ENCODE measurements at places on chromosomes 3 and 15. TPM values are rescaled to one million over a fixed set of nuclear protein-coding genes. Genes with fewer than 3 reads are reported as not detected.

DNA sequence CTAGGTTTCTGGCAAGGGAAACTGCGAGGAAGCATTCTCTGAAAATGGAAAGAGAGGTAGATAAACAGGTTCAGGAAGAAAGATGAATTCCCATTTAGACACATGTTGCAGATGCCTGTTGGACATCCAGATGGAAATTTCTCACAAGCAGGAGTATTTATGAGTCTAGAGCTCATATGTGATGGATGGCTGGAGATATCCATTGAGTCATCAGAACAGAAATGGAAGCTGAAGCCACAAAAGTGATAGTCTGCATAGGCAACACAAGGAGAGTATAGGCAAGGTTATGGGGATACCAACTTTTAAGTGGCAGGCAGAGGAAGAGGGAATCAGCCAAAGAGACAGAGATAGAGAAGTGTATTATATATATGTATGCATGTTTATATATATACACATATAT is 6.3 kb upstream of the RAMAC start:
- DNase-seq = no peak

DNA sequence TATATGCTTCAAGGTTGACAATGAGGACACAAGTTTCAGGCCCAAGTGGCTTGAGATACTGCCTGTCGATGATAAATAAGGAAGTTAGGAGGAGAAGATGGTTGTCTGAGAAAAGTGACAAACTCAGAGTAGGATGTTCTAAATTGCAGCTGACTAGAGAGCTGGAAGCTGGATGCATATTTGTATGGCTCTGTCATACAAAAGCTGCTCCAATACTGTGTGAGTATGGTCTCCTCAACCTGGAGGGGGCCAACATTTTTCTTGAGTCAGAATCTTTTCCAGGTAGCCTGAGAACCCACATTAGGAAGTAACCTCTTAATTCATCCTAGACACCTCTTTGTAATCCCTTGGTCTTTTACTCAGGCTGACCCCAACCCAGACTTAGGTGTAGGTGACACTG is 28.4 kb upstream of the TPRG1 start:
- DNase-seq = no peak

DNA sequence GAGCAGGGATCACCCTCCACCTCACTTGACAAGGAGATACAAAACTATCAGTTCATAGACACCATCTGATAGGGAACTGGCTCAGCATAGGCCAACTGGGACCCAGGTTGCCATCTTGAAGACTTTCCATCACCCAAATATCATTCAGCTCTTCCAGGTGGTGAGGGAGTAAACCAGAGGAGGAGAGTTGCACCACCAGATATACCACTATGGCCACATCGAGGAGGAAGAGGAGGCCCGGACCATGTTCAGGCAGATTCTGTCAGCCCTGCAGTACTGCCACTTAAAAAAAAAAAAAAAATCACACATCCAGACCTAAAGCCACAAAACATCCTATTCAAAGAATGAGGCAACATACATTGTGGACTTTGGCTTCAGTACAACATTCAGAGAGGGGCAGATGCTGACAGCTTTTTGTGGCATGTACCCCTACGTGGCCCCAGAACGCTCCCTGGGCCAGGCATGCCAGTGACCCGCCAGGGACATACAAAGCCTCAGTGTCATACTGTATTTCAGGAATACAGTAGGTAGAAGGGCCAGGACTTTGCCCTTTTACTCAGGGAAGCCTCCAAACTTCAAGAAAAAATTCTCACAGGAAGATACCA is 18.4 kb upstream of the EMC3 start:
- DNase-seq = peak; percentile 13

DNA sequence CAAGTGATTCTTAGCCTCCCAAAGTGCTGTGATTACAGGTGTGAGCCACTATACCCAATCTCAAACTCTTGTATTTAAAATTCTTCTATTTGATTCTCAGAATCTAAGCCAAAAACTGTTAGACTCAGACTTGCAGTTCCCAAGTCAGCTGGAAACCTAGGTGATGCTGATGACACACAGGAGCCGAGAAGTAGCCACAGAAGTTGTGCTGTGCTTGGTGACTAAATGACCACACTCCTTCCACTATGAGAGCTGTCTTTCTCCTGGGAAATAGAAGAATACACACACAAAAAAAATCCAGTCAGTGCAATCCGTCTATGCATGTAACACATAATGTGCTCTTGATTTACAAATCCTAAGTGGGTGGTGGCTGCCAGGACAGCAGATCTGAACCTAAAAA is 33.9 kb downstream of the ILDR1 start:
- DNase-seq = no peak

DAZL gene
- 0.07 TPM for total RNA-seq

GOLGA6L7 gene
- not detected for total RNA-seq

DNA sequence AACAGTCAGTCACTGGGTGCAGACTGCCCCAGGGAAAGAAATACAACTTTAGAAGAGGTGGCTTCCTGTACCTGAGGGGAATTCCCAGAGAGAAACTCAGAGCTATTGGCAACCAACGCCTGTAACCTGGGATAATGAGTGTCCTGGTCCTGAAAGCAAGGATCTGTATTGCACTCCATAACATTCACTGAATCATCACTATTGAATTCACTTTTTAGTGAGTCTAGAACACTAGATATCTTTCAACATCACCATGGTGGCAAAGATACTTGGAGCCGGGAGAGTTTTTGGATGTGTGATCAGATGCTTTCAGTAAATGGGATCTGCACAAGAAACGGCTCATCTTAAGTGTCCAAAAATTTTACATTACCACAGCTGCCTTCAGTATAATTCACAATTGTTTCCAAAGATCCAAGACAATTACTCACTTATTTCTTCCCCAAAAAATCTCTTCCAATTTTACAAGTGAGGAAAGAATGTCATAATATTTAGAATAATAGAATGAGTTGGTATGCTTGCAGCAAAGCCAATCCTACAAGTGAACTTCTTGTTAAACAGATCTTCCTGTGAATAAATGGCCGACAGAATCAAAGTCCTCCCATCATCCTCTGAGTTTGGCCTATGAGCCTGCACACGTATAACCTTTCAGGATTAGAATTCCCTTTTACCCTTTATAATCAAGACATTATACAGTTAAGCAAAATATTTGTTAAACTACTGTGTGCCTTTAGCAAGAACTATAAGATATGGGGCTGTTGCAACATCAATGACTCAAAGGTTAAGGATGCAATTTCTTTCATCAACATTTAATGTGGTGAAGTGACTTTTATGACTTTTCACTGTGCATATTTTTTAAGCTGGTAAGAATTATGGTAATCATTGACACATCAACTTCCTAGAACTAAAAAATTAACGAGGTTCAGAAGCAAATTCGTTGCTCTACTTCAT is 243.3 kb upstream of the COL8A1 start:
- DNase-seq = no peak

DNA sequence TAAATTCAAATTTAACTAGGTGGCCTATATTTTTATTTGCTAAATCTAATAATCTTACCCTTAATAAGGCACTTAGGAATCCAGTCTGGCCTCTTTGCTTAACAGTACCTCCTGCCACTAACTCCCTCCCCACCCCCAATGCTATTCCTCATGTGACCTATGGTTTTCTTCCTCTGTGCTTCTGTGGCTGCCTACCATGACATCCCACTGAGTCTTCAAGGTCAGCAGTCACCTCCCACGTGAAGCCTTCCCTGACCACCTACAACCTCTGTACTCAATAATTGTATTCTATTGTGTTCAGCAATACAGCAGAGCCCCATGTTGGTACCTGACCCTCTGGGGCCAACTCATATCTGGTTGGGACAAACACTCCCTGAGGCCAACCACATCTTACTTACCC is 9.7 kb downstream of the PARP16 start:
- DNase-seq = no peak

DNA sequence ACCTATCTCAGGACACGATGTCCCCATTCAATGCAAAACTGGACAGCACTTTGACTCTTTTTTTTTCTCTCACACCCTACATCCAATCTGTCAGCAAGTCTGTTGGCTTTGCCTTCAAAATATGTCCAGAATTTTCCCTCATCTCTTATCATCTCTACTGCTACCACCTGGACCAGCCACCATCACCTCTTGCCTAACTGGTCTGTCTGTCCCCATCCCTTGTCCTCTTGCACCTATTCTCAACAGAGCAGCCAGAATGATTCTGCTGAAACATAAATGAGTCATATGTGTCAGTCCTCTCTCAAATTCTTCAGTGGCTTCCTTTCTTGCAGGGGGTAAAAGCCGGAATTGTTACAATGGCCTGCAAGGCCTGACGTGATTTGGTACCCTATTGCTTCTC is 105.8 kb downstream of the CYP19A1 start:
- DNase-seq = no peak

PLA2G4E gene
- 50.0 TPM for total RNA-seq

TMC3 gene
- total RNA-seq = 0.10 TPM

GATA2 gene
- total RNA-seq = 9.1 TPM

GRCh38 chr3:65951836-65952505 is 86.7 kb downstream of the MAGI1 start:
- no peak for DNase-seq

DNA sequence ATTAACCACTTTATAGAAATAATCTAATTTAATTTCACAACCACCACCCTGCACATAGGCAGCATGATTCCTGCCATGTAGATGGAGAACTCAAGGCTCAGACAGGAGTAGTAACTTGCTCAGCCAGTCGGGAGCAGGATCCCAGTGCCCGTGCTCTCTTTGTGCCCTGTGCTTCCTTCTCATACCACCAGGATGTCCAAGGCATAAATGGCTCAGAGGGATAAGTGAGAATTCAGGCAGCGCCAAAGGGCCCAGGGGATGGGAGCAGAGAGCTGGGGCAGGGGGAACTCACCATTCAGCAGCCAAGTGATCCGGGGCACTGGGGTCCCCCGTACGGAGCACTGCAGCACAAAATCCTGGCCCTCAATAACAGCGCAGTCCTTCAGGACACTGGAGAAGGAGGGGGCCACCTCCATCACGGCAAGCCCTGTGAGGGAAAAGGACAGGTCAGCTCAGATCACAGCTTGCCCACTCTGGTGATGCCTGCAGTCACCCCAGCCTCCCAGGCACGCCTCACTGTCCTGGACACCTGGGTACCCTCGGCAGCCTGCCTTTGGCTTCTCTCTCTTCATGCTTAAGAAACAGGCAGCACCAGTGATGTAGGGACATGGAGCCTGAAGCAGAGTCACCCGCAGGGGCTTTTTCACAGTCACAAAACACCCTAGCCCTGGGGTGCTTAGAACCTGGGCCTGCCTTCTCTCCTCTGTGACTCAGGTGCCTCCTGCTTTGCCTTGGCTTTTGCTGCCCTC is 141.0 kb upstream of the HACD2 start:
- DNase-seq = peak; percentile 69

GRCh38 chr3:57658536-57658935 is 34.3 kb downstream of the DENND6A start:
- DNase-seq = no peak

DNA sequence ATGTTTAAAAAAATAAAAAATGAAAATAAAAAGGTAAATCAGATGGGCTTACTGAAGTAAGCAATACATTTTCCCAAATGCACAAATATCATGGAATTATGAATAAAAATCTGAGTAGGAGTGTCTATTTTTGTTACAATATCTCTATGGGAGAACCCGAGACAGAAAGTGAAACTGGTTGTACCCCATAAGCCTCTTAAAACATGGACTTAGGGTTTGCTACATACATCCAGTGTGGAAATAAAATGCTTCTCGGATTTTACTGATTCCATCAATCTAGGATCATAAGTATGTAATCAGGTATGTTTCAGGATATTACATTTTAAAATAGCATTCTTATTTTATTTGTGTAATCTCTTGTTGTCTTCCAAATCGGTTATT is 177.8 kb upstream of the CDIN1 start:
- DNase-seq = no peak

GRCh38 chr15:46778876-46779275 is 938.4 kb upstream of the SEMA6D start:
- no peak for DNase-seq

- no peak for DNase-seq
Measured at GRCh38 chr3:52093756-52094545, 37.6 kb upstream of the DUSP7 start.

GRCh38 chr3:56862352-56863062 is 60.8 kb upstream of the ARHGEF3 start:
- DNase-seq = no peak

COL6A5 gene
- 0.84 TPM for total RNA-seq

SAMMSON gene
- not detected for total RNA-seq

CYB561D2 gene
- total RNA-seq = 6.0 TPM

LARP6 gene
- total RNA-seq = 19.8 TPM

PAQR9 gene
- total RNA-seq = not detected

LRRIQ4 gene
- total RNA-seq = not detected

DNA sequence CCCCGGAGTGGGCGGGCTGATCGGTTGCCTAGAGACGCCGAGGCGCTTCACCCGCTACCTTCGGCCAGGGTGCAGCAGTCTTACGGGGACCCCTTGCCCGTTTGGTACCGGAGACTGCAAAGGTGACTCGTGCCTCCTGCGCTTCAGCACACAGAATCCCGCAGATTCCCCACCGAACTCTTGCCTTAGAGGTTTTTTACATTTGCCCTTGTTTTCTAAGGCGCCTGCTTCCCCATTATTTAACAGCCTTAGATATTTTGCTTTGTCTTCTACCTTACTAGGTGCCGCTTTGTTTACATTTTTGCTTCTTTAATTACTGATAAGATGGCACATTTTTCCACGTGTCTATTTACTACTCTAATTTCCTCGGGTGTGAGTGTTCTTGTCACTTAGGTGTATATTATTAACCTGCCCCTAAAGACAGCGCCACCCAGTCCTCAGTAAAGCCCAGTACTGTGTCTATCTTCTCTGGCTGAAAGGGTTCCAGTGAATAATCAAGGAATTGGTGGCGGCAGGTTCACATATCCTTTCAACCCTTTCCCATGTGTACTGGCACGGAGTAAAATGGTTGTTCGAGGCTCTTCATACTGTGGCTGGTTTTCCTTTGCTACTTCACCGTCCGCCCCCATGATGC is 573 bp upstream of the CEP152 start:
- no peak for DNase-seq

GRCh38 chr3:170247875-170248274 is 25.7 kb downstream of the PRKCI start:
- no peak for DNase-seq

FES gene
- 17.9 TPM for total RNA-seq

GRCh38 chr3:37221407-37221806 is 47.0 kb upstream of the LRRFIP2 start:
- DNase-seq = no peak

DNA sequence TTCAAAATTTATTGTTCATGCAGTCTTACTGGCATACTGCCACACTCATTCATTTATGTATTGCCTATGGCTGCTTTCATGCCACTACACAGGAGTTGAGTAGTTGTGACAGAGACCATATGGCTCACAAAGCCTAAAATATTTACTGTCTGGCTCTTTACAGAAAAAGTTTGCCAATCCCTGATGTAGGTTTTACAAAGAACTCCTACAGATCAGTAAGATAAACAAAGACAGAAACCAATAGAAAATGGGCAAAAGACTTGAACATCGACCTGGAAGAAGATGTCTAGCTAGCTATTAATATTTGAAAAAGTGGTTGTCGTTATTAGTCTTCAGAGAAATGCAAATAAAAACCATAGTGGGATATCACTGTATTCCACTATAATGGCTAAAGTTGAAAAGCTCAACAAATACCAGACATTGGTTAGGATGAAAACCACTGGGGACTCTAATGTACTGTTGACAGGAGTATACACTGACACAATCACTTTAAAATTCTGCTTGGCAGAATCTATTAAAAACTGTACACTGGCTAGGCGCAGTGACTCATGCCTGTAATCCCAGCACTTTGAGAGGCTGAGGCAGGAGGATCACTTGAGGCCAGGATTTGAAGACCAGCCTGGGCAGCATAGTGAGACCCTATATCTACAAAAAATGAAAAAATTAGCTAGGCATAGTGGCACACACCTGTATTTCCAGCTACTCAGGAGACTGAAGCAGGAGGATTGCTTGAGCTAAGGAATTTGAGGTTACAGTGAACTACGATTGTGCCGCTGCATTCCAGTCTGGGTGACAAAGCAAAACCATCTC is 87.7 kb downstream of the NEO1 start:
- no peak for DNase-seq

TERC gene
- 86.6 TPM for total RNA-seq

Measured in lower leg skin (tissue), 4 donors.